ENCODE measurements at places on chromosomes 7 and 10. TPM values are rescaled to one million over a fixed set of nuclear protein-coding genes. Genes with fewer than 3 reads are reported as not detected.

GRID2IP gene
- not detected for total RNA-seq

ADAMTS14 gene
- 3.4 TPM for total RNA-seq

GJC3 gene
- not detected for total RNA-seq

ADCY1 gene
- 0.35 TPM for total RNA-seq

CHAT gene
- total RNA-seq: not detected

NUPR2 gene
- not detected for total RNA-seq

KIF5B gene
- 161 TPM for total RNA-seq

ADRA2A gene
- total RNA-seq: 0.48 TPM
